ENCODE measurements at places on chromosomes 2 and 18. TPM values are rescaled to one million over a fixed set of nuclear protein-coding genes. Genes with fewer than 3 reads are reported as not detected.

GRCh38 chr2:38442643-38443541, 65.8 kb upstream of the ATL2 start:
- DNase-seq = no peak

DNA sequence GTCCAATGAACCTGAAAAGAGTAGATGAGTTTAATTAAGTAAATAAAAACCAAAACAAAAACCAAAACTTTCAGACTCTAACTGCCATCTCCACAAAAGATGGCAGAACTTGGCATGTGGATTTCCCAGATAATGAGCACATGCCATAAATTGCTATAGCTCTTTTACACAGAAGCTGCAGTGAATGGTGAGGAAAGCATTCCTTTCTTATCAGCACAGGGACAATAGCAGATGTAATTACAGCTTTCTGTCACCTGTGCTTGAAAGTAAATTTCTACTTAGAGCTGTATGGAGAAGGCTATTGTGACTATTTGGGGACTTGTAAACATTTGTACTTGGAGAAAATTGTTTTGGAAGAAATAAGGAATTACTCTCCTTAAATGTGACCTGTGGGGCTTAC, 378.4 kb downstream of the RPRM start:
- DNase-seq = no peak

GRCh38 chr2:70752396-70752795, 15.6 kb downstream of the ADD2 start:
- no peak for DNase-seq

DNA sequence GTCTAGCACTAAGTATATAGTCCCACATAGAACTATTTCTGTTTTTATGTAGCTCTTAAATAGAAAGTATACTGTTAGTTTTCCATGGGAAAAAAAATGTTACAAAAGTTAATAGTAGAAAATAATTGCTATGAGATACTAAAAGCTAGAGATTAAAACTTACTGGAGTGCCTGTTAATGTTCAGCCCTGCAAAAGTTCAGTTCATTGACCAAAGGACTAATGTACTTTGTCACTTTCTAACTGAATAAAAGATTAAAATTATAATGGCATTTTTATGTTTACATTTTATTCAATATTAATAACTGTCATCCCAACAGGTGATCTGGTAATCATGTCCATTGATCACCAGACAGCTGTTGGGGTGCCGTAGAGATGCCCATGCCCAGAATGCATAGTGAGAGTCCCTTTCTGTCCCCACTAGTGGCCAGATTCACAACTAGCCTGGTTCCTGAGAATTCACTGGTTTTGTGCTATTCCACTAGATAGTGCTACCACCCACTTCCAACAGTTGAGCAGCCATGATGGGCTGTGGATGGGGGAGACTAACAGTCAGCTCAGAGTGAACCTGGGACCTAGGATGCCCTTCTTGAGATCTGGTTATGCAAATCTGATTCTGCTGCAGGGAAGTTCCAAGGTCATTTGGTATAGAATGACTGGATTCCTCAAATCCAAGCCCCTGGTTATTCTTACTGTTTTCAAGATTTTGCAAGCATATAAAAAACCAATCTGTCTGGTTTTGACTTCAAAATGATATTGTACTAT, 57.8 kb downstream of the AFTPH start:
- DNase-seq = no peak

Gene FAM124B
- not detected for total RNA-seq

Gene CD226
- total RNA-seq = 3.2 TPM
